Right renal cortex interstitium (tissue), 3 donors: ENCODE measurements at places on chromosomes 3 and 15. TPM values are rescaled to one million over a fixed set of nuclear protein-coding genes. Genes with fewer than 3 reads are reported as not detected.

DNA sequence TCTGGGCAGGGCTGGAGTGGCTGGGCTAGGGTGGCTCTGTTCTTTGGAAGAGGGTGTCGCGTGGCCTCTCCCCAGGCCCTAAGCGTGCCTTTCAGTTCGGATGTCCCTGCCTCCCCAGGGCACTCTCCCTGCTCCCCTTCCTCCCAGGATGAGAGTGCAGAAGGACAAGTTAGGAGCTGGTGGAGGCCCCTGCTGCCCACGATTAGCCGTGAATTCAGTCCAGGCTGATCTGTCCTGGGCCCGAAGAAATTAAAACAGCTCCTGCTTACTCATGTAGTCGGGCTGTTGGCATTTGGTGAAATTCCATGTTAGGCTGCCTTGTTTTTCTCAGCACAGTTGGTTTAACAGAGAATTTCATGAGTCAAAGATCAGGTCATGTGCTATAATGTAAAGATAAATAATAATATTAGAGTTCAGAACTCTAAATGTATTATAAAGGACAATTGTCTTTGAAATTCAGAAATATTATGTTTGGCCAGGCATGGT is 24.5 kb downstream of the NIPA1 start:
- no peak for DNase-seq

DNA sequence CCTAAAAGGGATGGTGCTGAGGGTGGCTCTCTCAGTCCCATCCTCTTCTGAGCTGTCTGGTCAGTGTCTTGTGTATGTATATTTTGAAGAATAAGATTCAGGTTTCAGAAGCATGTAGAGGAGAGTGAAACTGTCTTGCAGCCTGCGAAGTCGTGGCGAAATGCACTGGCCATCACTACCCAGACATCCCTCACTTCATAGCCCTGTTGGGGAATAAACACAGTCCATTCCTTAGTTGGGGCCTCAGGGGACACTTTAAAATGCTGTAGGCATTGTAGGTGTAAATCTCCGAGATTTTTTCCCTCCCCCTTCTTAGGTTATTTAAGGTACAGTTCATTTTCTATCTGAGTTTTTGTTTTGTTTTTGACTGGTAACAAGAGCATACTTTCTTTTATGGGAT is 93.8 kb downstream of the DNASE1L3 start:
- no peak for DNase-seq

GRCh38 chr3:181629029-181629428 is 82.7 kb upstream of the SOX2 start:
- no peak for DNase-seq

DNA sequence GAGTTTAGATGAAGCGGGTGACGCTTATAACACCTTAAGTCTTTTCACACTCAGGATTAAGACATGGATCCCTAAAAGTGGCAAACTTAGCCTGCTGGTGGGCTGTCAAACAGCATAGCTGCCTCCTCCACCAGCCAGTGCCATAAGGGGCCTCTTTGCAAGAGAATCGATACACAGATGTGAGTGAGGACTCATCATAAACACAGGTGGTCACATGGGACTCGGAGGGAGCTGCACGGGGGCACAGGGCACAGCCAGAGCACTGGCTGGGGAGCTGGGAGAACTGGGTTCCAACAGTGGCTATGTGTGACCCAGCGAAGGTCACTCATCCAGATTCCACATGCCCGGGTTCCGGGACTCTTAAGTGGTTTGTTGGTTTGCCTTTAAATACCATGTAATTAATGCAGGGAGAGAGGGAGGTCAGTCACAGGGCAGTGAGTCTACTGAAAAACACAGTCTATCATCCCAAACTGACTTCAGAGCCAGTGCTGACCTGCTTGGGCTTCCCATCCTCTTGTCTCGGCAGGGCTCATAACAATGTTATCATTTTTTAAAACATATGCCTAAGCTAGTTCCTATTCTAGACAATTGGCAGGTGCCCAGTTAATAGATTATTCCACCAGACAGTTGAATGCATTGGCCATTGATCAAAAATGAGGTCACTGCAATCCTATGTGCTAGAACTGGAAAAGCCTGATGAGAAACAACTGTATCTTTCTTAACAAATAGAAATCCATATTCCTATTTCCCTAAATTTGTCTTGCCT is 51.8 kb downstream of the SLC12A8 start:
- DNase-seq: no peak

The TMEM212 gene
- not detected for polyA plus RNA-seq

The TM4SF4 gene
- polyA plus RNA-seq: 3.7 TPM

The SEMA5B gene
- 25.6 TPM for polyA plus RNA-seq
